ENCODE measurements at places on chromosomes 4 and X.

DNA sequence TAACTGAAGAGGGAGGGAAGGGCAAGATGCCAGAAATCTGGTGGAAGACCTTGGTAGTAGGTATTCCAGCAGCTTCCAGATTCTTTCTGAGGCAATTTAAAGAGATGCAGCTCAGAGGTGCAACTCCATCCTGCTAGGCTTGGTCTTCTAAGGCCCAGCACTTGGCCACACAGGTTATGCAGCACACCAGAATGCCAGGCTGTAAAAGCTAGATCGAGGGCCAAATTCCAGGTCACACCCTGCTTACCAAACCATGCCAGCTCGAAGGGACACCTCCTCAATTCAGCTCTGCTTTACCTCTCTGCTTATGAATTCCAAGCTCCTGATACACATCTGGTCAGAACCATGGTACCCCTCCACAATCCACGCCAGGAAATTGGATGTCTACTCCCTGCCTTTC is 19.8 kb upstream of the ATXN3L start:
- no peak for DNase-seq

DNA sequence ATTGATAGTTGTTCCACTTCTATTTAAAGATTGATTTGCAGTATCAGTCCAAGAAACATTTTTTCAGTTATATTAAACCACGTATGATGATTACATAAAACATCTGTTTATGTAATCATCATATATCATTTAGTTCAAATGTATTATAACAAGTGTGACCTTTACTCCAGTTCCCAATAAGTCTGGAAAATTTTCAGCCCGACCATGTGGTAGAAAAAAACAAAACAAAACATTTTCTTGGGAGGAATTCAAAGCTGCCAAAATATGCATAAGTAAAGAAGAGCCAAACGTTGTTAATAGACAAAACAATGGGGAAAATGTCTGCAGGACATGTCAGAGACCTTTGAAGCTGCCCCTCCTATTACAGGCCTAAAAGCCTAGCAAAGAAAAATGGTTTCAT is 709.1 kb downstream of the FAT4 start:
- peak; percentile 83 for DNase-seq

DNA sequence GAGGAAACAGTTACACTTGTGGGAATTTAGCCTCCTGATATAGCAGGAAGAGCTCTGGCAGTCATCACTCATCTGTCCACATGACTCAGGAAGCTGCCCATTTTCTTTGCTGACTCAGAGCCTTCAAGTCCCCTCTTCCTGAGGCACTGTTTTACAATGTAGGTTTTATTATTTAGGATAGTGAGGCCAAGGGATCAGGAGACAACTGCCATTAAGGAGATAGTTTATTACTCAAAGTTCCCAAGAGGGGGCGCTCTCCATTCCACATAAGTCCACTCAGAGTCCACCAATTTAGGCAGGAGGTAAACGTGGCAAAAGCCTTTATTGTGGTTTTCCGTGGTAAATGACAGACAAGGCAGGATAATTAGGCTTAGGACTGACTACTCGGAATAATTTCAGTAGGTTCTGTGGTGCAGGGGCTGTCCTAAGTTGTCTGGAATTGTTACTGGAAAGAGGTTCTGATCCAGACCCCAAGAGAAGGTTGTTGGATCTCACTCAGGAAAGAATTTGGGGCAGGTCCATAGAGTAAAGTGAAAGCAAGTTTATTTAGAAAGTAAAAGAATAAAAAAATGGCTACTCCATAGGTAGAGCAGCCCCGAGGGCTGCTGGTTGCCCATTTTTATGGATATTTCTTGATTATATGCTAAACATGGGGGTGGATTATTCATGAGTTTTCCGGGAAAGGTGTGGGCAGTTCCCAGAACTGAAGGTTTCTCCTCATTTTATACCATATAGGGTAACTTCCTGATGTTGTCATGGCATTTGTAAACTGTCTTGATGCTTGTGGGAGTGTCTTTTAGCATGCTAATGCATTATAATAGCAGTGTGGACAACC is 96.0 kb upstream of the RAB40AL start:
- DNase-seq: no peak

GRCh38 chr4:141771889-141772830 is 135.8 kb downstream of the IL15 start:
- no peak for DNase-seq

- no peak for DNase-seq
These were observed 355.7 kb downstream of the HS3ST1 start for GRCh38 chr4:11072999-11073398.

GRCh38 chrX:118534716-118535493 is 39.3 kb downstream of the DOCK11 start:
- DNase-seq: no peak

DNA sequence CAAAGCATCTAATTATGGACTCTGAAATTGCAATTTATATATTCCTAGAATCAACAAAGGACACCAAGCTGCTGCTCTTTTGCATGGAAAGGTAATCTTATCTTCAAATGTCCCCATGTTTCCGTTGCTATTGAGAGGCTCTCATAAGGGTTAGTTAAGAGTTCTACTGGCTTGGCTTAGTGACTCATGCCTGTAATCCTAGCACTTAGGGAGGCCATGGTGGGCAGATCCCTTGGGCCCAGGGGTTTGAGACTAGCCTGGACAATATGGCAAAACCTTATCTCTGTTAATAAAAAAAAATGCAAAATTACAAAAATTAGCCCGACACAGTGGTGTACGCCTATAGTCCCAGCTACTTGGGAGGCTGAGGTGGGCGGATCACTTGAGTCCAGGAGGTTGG is 93.4 kb upstream of the RAPGEF2 start:
- no peak for DNase-seq

Measured in muscle of leg (tissue), 16 donors.